MG63 (cell line): ENCODE measurements at places on chromosomes 2 and 18.

DNA sequence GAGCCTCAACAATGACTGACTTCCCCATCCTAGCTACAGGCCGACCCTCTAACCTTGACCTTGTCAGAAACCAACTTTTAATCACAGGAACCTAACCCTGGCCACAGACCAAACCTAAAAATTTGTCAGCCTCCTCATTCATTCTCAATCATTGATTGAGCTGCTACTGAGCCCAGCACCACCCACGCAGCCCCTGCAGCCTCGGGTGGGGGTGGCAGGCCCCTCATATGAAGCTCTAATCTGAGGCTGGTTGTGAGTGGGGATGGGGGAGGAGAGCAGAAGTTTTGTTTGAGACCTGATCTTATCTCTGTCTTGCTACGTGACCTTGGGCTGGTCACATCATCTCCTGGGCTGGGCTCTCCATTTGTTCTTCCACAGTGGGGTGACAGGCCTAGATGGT, 99.5 kb upstream of the EPAS1 start:
- no peak for DNase-seq

GRCh38 chr2:37829616-37830395, 95.3 kb upstream of the RMDN2 start:
- DNase-seq = peak; percentile 41

DNA sequence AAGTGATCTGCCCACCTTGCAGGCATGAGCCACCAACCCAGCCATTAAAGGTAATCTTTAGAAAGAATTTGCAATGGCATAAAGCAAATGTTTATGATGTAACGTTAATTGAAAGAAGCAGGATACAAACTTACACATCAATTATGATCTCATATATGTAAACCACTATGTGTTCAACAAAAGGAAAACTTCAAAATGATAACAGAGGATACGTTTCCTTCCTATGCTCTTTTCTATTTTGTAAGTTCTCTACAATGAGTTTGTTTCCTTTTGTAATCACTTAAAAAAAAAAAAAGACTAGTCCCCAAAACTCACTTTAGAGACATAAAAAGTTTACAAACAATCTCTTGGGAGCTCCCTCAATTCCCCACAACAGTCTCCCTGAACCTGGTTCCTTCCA, 1.4 kb downstream of the C2orf81 start:
- no peak for DNase-seq

- no peak for DNase-seq
Observed at GRCh38 chr2:60496475-60496874, 57.0 kb downstream of the BCL11A start.

DNA sequence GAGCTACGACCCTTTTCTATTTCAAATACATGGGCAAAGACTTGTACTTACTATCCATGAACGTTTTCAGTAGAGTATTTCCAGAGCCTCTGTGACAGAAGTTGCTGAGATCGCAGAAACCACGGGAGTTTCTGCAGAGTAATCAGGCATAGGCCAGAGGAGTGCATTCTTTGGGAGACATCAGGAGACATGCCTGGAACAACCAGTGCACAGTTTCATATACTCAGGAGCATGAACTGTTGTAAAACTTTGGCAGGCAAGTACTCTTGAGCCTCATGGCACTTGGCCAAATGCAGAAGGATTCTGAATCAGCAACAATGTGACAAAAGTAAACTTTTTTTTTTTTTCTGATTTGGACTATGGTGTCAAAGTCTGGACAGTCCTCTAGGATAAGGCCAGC, 307.1 kb downstream of the GRB14 start:
- DNase-seq = peak; percentile 6

- DNase-seq = no peak
Observed at GRCh38 chr2:136131484-136131960, 13.6 kb upstream of the CXCR4 start.

DNA sequence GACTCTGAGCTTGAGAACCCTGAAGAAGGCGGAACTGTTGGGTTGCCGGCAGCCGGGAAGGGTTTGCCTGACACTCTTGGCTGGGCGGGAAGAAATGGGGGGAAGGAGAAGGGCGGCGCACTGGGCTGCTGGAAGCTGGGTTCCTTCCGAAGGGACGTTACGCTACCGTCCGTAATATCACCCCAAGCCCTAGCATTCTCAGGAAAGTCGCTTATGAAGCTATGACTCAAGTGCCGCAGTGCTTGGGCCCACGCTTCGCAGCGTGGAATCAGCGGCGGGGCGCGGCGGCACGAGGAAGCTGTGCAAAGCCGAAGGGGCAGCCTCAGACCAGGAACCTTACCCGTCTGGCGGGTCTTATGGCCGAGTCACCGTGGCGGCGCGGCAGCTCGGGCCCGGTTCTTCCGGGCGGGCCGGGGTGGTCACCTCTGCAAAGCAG, 50.2 kb upstream of the SIGLEC15 start:
- DNase-seq = peak; percentile 60

DNA sequence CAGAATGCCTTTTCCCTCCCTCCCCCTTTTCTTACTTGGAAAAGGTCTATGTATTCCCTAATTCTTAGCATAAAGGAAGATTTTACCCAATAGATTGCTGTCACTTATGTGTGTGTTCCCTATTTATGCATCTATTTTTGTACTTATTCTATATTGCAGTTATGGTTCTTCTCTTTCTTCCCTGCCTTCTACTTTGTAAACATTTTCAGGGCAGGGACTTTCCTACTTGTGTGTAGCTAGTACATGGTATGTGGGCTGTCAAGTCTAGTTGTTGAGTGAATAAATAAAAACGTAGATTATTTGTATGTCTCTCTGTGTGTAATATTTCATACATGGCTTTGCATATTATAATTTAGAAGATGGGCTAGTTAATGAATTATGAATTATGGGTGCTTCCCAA, 45.3 kb downstream of the PSMD14 start:
- no peak for DNase-seq
